RPMI7951 (cell line): ENCODE measurements at places on chromosomes 11 and 22.
A peak's percentile ranks its signal among the peaks of the same experiment; 100 is the strongest.

- no peak for DNase-seq
These were observed 170.3 kb downstream of the NTM start for GRCh38 chr11:131540676-131541075.

GRCh38 chr11:61403658-61404057 lies 11.3 kb downstream of the TMEM216 start:
- DNase-seq = no peak

- no peak for DNase-seq
These were observed 334.0 kb upstream of the ARHGAP42 start for GRCh38 chr11:100353083-100353482.

GRCh38 chr11:95459291-95460042 lies 228.5 kb upstream of the SESN3 start:
- no peak for DNase-seq

- DNase-seq = no peak
These were observed 25.1 kb upstream of the TIMP3 start for GRCh38 chr22:32776397-32776796.

- DNase-seq = no peak
These were observed 74.4 kb downstream of the GAB4 start for GRCh38 chr22:16933291-16934282.

DNA sequence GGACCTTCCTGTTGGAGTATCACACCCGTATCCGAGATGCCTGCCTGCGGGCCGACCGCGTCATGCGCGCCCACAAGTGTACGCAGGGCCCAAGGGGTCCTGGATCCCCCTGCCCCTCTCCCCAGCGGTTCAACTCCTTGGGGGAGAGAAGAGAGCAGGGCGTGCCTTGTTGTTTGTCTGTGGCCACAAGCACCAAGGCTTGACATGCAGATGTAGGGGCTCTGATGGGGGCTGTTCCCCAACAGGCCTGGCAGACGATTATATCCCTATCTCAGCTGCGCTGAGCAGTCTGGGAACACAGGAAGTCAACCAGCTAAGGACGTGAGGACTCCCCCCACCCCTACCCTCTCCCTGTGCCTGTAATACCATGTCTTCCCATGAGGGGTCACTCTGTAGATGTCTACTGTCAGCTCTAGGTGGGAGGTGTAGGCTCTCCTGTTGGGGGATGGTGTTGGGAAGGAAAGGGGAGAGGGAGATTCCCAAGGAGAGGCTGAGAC lies 6.8 kb downstream of the CFL1 start:
- DNase-seq = peak; percentile 52

GRCh38 chr11:88104408-88104807 lies 70.8 kb downstream of the RAB38 start:
- no peak for DNase-seq

DNA sequence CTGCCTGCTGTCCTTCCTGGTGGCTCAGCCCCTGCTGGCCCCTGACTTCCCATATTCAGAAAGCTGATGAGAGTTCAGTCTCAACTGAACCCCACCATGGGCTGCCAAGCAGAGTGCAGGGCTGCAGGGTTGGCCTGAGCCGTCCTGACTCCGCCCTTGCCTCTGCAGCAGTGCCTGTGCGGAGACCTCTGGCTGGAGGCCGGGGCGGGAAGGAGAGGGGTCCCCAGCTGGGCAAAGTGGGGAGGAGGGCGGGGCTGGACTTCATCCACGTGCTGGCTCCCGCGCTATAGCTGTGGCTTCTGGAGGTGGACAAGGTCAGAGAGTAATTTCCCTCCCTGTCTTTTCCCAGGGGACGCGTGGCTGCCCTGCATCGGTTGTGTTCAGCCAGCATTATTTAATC lies 13.6 kb downstream of the GLB1L3 start:
- no peak for DNase-seq

DNA sequence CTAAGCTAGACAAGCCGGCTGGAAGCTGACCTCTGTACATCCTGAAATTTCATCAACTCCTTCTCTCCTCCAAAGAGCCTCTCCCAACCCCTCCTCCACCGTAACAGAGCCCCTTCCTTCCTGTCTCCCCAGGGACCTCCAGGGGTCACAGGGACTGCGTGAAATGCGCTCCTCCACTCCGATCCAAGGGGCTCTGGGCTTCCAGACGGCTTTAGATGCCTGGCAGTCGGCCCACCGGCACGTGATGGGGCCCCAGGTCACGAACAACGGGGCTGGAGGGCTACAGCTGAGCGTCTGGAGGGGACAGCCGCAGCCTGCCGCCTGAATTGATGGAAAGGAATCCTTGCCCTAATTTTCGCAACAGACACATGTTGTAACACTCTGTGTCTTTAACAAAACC lies 264.1 kb downstream of the MN1 start:
- DNase-seq = no peak

DNA sequence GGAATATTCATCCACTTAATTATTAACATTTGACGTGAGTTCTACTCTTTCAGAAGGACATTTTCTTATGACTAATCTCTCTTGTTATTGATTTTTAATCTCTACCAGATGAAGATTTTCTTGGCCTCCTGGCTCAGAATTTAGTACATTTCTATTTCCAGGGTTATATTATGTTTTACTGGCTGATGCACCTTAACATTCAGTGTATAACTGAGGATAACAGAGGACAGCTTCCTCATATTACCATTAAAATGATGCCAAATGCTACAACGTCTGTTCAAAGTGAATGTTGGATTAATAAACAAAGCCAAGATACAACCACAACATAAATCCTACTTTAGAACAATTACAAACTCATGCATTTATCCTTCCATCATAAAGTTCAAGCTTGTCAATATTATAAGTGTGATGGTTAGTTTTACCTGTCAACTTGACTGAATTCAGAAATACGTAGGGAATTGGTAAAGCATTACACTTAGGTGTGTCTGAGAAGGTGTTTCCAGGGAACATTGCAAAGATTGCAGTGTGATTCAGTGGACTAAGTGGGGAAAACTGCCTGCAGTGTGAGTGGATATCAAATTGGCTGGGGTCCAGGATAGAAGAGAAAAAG lies 485.2 kb downstream of the LRRC4C start:
- DNase-seq = no peak

GRCh38 chr11:18088366-18088765 lies 17.5 kb downstream of the SAAL1 start:
- DNase-seq = no peak

GRCh38 chr11:28842716-28843115 lies 734.5 kb downstream of the METTL15 start:
- no peak for DNase-seq

- no peak for DNase-seq
These were observed 13.3 kb downstream of the LDHAL6A start for GRCh38 chr11:18468961-18469360.

- no peak for DNase-seq
These were observed 125.3 kb upstream of the TIMP3 start for GRCh38 chr22:32676191-32676590.

- no peak for DNase-seq
These were observed 101.9 kb downstream of the MICAL2 start for GRCh38 chr11:12212174-12212820.

DNA sequence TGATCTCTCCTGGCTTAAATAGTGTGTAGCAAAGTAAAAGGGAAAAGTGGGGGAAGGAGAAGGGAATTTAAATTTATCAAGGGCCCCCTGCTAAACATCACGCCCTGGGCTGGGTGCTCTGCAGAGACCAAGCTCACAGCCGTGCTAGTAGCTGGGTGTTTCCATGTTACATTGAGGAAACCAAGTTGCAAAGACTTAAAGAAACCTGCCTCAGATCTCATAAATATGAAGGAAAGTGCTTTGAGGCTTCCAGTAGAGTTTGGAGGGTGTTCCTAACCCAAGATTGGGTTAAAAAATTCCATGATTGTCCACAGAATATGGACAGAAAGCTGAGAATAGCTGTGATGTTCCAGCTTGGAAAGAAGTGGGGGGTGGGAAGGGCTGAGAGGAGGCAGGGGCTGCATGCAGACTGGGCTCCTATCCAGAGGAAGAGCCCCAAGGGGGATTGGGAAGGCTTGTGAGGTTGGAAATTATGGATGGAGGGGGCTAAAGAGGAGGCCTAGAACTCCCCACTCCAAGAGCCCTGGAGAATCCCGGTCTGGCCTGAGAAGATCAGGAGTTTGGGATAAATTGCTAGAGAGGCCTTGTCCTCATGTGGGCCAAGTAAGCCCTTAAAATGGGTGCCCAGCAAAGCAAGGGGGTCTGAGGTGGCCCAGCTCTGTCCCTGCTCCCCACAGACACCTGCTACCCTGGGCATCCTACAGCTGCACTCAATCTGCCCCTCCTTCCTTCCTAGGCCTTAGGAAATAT lies 25.0 kb upstream of the OAF start:
- DNase-seq = no peak
